Fibroblast of upper back skin (primary cell): ENCODE measurements at places on chromosomes 16 and 17.

- no peak for DNase-seq
Observed at GRCh38 chr17:44831371-44831770, 1.3 kb upstream of the GJC1 start.

- DNase-seq, result no peak
Observed at GRCh38 chr17:81502471-81503017, 10.1 kb downstream of the ACTG1 start.

- DNase-seq, result no peak
Observed at GRCh38 chr16:86156155-86156554, 257.2 kb downstream of the IRF8 start.

- DNase-seq, result no peak
Observed at GRCh38 chr17:75909812-75910274, 5.2 kb upstream of the MRPL38 start.

DNA sequence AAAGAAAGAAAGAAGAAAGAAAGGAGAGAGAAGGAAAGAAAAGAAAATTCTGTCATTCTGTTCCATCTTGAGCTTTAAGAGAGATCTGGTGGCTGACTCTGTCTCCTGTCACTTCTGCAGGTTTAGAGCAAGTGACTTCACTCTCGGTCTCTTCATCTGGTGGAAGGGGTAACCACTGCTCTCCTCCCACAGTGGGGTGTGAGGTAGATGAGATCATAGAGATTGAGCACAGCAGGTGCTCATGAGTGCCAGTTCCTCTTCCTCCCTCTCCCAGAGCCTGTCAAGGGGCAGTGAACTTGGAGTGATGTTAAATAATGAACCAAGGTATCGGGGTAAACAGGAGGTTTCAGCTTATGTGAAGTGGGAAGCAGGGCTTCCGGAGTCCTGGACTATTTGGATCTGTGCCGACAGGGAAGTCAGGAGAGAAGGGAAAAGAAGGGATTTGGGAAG lies 47.7 kb downstream of the BEAN1 start:
- no peak for DNase-seq
